ENCODE measurements at places on chromosomes 3 and 15. TPM values are rescaled to one million over a fixed set of nuclear protein-coding genes. Genes with fewer than 3 reads are reported as not detected.
A peak's percentile ranks its signal among the peaks of the same experiment; 100 is the strongest.

GRCh38 chr3:17655743-17656142, 86.7 kb downstream of the TBC1D5 start:
- DNase-seq, result no peak

GRCh38 chr3:195204360-195205163, 66.4 kb downstream of the XXYLT1 start:
- no peak for DNase-seq

DNA sequence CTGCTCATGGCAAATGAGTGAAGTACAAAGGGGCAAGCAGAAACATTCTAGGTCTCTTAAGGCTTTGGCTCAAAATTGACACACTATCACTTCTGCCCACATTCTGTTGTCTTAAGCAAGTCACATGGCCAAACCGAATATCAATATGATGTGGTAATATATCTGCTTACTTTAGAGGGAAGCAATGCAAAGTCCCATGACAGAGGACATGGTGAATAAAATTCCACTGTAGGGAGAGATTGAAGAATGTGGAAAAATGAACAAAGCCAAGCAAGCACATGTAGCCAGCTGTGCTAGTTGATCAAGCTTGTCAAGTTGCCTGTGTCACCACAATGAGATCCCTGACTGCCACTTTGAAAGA, 11.2 kb upstream of the TBC1D5 start:
- no peak for DNase-seq

GRCh38 chr3:115148142-115148790, 1.2 kb upstream of the ZBTB20 start:
- no peak for DNase-seq

DNA sequence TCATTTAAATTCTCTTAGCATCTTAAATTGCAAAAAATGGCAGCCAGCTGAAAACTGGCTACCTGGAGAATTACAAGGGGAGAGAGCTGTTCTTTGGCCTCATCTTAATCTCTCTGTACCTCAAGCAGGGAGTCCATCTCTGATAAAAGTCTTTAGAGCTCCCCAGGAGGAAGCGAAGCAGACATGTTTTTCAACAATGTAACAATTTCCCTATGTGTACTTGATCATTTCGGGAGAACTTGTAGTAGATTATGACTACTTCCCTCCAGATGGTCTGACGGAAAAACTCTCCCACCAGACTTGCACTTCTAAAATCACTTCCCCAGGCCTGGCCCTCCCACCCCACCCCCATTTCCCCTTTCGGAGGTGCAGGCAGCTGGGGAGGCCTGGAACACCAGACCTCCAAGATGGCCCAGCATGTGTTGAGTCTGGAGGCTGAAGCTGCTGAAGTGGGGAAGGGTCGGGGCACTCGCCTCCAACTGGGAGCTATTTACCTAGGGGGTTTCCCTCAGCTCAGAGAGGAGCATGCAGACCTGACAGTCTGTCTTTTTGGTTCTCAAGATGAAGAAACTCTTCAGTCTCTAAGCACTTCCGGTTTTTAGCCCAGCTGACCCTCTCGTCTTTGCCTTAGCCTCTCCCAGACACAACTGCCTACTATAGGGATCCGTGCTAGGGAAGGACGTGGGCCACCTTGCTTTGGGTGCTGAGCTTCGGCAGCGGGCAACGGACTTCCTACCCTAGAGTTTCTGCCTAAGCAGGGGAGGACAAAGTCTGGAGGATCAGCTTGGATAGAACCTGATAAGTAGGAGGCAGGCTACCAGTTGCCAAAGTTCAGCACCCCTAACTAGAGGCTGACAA, 164.0 kb upstream of the TBL1XR1 start:
- no peak for DNase-seq

DNA sequence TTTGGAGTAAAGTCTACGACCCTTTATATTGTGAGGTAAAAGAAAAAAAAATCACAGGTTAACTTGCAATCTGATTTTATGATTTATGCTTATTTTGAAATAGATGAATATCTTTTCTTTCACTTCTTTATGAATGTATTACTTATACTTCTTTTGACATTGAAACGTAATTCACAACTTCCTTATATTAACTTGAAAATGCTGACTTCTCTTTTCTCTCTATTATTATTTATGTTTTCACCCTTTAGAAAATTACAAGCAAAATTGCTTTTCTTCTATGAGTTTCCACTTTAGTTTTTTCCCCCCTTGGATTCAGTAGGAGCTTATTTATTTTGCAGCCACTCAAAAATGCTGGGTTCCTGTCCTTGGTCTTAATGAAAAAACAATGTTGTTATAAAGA, 25.4 kb downstream of the ACP3 start:
- DNase-seq, result no peak

GRCh38 chr3:72786668-72787067, 61.6 kb downstream of the SHQ1 start:
- no peak for DNase-seq

DNA sequence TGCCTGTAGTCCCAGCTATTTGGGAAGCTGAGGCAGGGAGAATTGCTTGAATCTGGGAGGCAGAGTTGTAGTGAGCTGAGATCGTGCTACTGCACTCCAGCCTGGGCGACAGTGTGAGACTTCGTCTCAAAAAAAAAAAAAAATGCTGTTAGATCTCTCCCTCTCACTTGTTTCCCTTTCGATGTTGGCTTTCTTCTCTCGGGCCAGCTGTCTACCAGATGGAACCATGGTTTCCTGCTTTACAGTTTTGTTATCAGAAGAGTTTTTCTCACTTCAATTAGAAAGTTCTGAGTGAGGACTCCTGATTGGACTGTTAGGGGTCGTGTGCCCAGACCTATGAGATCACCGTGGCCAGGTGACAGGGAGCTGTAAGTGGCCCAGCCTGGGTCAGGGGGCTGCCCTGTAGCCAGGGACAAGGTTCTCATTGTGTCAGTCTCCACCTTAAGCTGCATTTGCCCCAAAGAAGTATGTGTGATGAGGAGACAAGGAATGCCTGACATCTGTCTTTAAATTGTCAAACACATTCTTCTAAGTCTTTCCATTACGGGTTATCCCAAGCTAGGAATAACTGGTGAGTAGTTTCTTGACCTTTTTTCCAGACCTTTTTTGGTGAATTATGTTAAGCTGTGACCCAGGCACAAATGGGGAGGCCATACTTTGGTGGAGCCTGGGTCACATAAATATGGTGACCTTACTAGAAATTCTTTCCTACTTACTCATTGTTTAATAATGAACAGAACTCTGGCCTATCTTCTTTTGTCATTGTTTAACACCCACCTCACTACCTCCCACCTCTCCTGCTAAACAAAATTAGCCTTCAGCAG, 25.2 kb downstream of the SNAPC5 start:
- peak; percentile 70 for DNase-seq

DNA sequence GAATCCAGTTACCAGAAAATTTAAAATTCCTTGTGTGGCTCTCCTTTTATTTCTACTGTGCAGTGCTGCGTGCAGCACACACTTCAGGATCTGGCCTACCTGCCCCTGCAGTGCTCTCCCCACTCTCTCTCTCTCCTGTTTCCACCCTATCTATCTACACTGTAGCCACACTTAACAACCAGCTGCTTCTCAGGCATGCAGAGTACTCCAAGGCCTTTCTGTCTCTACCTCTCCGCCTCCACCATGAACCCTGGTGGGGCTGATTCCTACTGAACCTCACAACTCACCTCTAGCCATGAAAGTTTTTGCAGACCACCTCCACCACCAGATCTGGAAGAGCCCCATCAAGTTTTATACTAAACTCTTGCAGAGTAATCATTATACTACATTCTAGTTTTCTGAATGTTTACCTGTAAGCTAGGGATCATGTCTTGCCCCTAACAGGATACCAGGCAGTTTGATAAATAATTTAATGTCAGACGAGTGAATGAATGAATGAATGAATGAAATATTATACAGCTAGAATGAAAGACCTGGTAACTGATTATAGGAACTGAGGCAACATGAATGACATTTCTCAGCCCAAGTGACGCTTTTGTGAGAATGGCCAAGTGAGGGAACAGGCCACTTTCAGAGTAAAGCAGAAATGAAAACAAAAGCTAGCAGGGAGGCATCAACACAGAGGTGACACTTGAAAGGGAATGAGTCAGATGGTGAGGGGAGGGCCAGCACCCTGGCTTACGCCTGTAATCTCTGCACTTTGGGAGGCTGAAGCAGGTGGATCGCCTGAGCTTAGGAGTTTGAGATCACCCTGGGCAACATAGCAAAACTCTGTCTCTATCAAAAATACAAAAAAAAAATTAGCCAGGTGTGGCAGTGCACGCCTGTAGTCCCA, 363.5 kb downstream of the FOXP1 start:
- DNase-seq, result no peak

DNA sequence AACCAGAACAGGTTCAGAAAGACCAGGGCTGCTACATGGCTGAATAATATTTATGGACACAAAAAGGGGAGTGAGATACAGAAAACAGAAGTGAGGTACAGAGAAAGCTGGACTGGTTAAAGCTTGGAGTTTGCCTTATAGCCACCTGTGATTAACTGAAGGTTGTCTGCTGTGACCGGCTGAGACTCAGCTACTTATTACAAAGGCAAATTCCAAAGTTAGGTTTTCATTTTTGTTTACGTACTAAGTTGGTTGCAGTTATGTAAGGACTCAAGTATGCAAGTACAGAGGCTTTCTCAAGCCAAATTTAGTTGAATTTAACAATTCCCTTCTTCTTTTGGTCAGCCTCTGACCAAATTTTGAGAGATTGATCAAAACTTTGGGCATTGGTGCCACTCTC, 264.6 kb downstream of the THSD4 start:
- DNase-seq, result no peak

DNA sequence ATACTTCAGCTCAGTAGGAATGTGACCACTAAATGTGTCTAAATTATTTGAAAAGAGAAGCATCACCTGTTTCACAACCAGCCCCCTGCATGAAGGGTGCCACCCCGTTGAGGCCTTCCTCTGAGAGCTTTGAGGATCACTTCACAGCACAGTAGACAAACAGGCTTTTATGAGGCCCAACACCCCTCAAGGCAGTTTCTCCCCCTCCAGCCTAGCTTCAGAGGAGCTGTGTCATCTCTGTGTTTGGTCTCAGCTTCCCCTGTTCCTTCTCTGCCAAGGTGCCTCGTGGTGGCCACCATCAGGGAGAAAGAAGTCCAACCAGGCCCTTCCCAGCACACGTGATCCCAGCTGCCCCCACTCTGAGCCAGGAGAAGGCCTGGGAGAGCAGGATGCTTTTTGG, 21.6 kb upstream of the DUSP7 start:
- no peak for DNase-seq

CCR3 gene
- 0.22 TPM for polyA plus RNA-seq

LRTM1 gene
- polyA plus RNA-seq, result not detected

SNTN gene
- not detected for polyA plus RNA-seq

TADA3 gene
- 64.4 TPM for polyA plus RNA-seq
